RPMI7951 (cell line): ENCODE measurements at places on chromosomes 3 and 15. TPM values are rescaled to one million over a fixed set of nuclear protein-coding genes. Genes with fewer than 3 reads are reported as not detected.
A peak's percentile ranks its signal among the peaks of the same experiment; 100 is the strongest.

Gene SLCO3A1
- total RNA-seq = 1.7 and 1.9 TPM in 2 replicates

DNA sequence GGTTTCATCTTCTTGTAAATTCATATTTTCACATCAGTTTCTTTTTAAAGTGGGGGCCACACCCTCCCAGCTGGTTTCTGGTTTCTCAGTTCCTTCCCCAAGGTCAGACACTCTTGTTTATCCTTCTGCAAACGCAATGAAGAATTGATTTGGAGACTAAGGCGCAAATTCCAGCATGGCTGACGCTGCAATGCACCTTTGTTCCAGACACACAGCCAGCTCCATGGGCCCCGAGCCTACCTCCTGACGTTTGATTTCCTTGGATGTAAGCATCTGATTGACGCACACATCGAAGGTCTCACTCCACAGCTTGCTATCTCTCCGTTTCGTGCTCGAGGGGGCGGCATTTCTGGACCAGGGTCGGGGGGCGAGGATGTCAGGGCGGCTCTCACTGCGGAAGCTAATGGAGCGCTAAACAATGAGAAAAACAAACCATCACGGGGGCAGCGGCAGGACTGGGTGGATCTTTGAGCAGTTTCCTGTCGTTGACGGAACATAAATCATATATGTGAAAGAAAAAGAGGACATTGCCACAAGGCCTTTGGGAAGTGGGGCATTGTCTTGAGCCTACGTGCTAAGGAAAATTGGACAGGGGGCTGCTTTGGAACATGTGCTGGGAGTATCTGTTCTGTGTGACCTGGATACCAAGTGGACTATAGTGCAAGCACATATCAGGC, 46.9 kb downstream of the ARHGEF3 start:
- no peak for DNase-seq

Gene KLHL40
- not detected in 2 replicates for total RNA-seq

GRCh38 chr3:24229468-24230221, 265.0 kb downstream of the THRB start:
- peak; percentile 71 for DNase-seq

Gene TERB2
- not detected in 2 replicates for total RNA-seq

DNA sequence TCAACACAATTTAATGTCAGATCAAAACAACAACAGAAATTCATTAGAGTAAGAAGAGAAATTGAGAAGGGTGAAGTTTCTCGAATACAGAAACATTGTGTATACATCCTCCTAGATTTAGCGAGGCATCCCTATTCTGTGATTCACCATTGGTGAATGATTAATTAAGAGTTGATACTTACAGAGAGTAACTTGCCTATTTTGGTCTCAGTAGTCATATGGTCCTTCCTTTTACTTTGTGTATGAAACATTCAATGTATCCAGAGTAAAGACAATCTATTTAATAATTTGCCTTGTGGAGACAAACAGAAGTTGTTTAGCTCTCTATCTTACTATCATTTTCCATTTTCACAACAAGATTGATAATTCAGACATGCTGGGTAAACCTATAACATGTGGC, 432.0 kb downstream of the ZPLD1 start:
- no peak for DNase-seq

Gene MYO5C
- total RNA-seq = 1.2 and 1.3 TPM in 2 replicates

Gene P2RY14
- total RNA-seq = not detected in 2 replicates

Gene LMAN1L
- not detected in 2 replicates for total RNA-seq

DNA sequence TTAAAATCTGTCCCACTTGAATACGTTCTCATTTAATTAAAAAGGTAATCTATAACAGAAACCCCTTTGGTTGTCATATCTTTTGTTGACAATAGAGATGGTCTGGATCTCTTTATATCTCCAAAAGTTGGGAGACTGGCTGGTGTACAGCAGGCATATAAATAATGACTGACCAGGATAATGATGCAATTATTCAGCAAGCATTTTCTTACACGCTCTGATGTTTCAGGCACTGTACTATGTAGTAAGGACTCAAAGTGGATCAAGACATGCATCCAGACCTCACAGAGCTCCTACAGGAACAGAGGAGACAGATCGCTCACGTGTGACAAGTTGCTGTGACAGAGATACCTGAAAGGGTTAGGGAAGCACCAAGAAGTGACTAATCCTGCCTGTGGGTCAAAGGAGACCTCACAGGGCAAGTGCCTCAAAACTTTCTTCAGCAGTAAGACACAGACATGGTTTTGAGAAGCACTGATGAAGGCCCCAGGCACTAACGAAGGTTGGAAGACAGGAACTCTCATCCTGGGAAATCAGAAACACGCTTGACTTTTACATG, 25.7 kb downstream of the VPS39 start:
- DNase-seq = no peak

DNA sequence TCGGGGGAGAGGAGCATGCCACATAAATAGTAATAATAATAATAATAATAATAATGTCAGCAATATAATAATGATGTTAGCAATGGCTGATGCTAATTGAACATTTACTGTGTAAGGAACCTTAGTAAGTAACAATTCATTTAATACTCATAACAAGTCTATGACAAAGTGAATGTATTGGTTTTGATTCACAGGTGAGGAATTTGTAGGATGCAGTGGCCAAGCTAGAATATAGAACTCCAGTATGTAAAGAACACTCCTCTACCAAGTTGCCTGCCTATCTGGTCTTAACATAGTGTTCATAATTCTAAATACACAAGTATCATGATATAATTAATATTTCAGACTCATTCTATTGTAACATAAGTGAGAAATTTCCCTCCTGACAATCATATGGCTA, 1016.5 kb downstream of the ROBO1 start:
- DNase-seq = no peak

DNA sequence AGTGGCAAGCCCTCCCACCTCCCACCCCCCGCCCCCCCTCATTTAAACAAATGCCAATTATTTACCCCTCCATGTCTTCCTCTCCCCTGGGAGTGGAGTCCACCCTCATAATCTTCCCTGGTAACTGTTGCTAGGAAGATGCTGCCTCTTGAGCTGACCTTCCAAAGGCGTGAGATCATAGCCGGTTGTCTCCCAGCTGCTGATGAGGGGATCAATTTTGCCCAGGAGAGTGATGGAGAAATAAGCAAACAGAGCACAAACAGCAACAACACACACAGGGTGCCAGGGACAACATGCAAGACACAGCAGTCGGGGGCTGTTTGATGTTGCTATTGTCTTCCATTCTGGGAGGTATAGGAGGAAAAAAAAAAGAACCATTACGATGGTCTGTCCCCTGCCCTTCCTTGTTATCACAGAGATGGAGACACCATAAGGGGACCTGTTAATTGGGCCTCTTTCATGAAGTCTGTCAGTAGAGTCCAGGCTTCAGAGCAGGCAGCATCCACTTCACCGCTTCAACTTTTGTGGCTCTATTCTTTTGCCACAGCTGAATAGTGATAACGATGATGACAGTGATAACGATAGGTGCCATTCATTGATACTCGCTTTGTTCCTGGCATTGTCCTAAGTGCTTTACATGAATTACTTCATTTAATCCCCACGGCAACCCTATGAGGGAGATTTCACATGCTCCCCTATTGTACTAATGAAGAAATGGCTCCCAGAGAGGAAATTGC, 76.9 kb upstream of the RGMA start:
- no peak for DNase-seq

Gene GOLGA6L10
- 0.10 and 0.24 TPM in 2 replicates for total RNA-seq

DNA sequence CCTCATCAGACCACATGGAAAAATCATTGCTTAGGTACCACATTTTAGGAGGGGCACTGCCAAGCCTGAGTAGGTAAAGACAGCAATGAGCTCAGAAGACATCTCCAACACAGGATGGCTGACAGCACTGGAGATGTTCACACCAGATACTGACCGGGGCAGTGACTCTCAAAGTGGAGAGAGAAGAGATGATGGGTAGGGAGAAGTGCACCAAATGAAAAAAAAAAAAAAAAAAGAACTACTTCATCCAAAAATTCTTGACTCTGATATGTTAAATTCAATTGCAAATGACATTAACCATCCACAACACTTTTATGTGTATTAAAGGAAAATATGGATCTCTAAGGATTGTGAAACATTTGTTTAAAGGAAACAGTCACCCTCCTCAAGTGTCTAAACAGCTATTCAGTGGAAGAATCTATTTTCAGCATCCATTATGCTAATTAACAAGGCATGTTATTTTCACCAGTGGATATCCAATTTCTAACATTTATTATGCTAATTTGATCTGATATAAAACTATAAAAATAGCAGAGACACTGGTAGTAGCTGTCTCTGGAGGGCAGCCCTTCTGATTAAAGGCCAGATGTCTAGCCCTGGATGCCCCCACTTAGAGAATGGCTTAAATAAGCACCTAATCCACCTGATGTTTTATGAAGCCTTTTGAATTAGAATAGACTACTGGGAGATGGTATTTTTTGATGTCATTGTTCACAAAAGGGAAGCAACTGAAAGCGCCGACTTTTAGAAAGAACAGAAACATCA, 48.2 kb upstream of the VGLL4 start:
- DNase-seq = no peak

DNA sequence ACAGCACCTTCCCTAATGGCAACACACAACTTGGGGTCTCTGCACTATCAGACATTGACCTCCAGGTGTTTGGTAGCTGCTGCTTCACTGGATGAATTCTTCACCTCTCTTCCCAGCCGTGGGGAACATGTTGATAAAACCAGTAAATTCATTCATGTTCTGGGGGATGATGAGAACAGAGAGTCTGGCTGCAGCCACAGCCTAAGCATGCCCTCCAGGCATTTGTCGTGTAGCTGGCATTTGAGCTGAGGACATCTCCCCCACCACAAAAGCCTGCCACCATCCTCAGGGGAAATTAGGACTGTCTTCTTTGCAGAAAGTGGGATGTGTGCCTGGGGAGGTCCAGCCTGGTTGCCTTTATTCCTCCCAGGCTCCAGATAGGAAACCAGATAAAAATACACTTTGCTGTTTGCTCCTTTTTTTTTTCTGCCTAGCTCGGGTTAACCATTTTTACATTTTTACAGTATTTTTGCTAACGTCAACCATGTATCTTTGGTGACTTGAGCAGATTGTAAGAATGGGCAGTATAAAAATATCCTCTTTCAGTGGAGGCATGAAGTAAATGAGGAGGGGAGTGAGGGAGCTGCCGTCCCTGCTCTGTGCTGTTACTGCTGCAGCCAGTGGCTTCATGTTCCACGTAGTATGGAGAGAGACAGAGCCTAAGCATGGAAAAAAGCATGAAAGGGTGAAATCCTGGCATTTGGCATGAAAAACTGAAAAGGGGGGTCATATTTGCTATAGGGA, 444.0 kb downstream of the EPHB1 start:
- DNase-seq = peak; percentile 21

Gene SH2D7
- total RNA-seq = not detected in 2 replicates

DNA sequence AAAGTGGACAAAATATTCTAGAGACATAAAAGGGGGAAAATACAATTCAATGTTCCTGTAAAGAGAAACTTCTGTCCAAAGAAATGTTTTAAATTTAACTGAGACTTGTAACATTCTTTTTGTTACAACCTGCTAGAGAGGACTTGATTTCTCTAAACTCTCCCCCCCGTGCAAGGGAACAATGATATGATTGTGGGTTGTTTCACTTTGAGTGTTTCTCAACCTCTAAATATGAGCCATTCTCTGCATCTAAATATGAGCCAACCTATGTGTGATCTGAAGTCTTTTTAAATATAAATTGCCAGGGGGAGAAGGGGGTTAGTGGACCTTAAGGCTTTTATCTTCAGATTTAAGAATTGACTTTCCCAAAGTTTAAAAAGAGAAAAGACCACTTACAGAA, 14.6 kb downstream of the ZNF860 start:
- no peak for DNase-seq

Gene KLF15
- 0.59 and 0.72 TPM in 2 replicates for total RNA-seq

GRCh38 chr15:52780172-52780980, 9.8 kb downstream of the ONECUT1 start:
- peak; percentile 56 for DNase-seq

GRCh38 chr3:78414261-78414660, 1353.5 kb downstream of the ROBO1 start:
- DNase-seq = no peak

DNA sequence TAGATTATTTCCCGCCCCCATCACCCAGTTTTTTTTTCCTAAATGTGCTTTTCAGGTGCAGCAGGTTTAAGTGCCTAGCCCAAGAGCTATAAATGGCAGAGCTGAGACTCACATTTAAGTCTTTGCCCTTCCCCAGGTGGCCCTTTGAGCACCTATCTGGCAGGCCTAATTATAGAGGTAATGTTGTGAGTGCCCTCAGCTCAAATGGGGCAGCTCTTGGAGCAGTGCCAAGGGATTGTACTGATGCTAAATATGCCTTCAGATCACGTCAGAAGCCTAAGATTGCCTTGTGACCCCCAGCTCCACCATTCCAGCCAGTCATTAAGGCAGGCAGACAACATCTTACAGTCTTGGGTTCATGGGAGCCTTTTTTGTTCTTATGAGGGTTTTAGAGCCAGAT, 159.5 kb downstream of the RPLP1 start:
- DNase-seq = no peak

DNA sequence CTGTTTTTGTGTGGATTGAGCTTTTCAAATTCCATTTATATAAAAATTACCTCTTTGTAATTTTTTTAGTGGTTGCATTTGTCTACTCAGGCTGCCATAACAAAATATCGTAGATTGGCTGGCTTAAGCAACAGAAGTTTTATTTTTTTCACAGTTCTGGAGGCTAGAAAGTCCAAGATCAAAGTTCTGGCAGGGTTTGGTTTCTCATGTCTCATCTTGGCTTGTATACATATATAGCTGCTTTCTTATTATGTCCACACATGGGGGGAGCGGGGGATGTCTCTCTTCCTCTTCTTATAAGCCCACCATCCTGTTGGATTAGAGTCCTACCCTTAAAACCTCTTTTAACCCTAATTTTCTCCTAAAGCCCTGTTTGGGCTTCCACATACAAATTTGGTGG, 28.5 kb downstream of the MGA start:
- no peak for DNase-seq
